ENCODE measurements at places on chromosomes 5 and 9.

DNA sequence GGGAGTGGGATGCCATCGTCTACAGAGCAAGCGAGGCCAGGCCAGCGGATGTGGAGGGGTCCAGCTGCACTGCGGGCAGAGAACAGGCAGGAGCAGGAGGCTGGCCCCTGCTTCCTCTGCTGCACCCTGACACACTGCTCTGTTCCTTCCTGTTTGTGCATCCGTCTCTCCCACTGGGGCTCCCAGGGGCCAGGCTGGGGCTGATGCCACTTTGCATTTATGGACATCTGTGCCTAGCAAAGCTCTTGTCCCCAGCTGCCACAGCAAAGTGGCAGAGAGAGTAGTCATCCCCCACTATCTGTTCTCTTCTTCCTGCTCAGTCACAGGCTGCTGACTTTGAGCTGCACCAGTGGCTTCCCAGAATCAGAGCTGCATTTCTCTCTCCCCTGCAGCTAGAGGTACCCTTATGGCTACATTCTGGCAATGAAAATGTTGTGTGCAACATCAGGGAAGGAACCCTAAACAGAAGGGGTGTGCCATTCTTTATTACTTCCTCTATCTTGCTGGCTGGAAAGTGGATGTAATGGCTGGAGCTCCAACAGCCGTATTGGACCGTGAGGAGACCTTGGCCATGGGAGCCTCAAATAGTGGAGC lies 4.2 kb upstream of the NINJ1 start:
- no peak for DNase-seq

- no peak for DNase-seq
Observed at GRCh38 chr5:54764102-54765090, 221.0 kb downstream of the ESM1 start.

DNA sequence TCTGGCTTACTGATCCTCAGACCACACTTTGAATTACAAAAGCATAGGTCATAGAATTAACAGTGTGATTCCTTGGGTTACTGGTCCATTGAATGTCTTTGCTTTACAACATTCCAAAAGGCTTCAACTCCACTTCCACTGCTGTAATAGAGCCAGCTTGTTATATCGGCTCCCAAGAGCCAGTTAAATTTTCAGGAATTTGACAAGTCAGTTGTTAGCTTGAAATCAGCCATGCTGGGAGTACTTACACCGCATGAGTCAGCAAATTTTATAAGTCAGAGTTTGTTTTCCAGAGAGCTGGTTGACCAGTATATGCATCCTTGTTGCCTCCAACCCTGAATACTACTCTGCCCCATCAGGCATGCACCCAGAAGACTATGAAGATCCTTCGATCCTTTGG lies 73.1 kb downstream of the FOXB2 start:
- no peak for DNase-seq

GRCh38 chr9:98545021-98545420 lies 163.7 kb downstream of the GABBR2 start:
- no peak for DNase-seq

DNA sequence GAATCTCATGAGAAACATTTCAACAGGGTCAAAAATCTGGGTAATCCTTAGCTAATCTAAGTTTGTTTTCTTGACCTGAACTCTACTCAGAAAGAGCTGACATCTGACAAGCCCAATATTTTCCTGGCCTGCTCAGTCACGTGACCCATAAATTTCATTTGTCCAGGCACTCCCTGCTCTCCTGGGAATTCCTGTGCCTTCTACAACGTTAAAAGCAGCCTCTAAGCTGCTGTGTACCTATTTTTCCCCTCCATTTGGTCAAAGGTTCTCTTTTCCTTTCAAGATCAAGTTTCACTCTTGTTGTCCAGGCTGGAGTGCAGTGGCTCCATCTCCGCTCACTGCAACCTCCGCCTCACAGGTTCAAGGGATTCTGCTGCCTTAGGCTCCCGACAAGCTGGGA lies 148.8 kb upstream of the ABCA1 start:
- DNase-seq: no peak

GRCh38 chr5:149916334-149917072 lies 28.1 kb downstream of the PDE6A start:
- no peak for DNase-seq

GRCh38 chr9:114690308-114690707 lies 8.3 kb upstream of the TEX48 start:
- no peak for DNase-seq

DNA sequence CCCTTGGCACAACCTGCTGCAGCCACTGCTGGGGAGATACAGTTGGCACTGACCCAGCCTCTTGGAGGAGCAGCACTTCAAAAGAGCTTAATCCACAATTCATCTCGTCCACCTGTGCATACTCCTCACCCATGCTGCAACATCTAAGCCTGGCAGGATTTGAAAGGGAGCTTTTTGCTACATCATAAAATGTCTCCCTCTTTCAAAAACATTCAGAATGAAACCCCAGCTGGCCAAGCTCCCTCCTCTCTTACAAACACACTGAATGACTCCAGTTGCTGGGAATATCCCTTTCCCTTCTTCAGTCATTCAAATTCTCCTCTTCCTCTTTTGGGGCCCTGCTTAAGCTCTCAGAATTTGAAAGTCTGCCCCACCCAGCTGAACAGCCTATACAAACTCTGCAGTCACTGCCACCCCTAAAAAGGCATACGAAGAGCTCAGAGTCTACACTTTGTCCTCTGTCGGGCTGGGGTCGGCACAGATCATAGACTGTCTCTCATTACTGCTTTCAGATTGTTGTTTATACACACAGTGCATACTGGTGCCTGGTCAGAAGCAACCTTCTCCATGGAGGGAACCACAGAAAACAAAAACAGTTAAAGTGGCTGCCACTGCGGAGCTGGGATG lies 8.8 kb upstream of the C5orf15 start:
- no peak for DNase-seq

- DNase-seq: no peak
Observed at GRCh38 chr5:51383131-51384121, at the start of gene ISL1. Gene ISL1 (plus strand): TSS chr5:51383448. CDS start chr5:51383672, 224 bp downstream.

DNA sequence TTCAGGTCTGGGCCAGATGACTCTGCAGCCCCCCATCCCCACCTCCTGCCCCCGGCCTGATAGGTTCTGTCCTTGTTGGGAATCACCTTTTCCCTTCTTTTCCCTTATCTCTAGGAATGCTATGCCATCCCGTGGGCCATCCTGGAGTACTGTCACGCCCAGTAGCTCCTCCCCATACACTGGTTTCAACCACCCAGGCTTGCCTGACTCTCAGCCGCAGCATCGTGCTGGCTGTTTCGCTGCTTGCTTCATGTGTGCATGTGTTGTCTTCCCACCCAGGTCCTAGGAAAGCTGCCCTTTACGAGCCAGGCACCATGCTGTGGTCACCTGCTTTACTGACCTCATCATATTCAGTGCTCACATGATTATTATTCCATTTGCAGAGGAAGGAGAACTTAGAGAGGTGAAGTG lies 71.8 kb downstream of the ANGPTL2 start:
- no peak for DNase-seq

- peak; percentile 0 for DNase-seq
Observed at GRCh38 chr9:68844631-68845612, 139.9 kb downstream of the PIP5K1B start.
